ENCODE measurements at places on chromosomes 4 and X. TPM values are rescaled to one million over a fixed set of nuclear protein-coding genes. Genes with fewer than 3 reads are reported as not detected.

CLIC2 gene
- 14.4 TPM for polyA plus RNA-seq

SATL1 gene
- not detected for polyA plus RNA-seq

TMEM144 gene
- 2.1 TPM for polyA plus RNA-seq

CENPC gene
- 8.6 TPM for polyA plus RNA-seq

PPBP gene
- polyA plus RNA-seq: 0.18 TPM

CORIN gene
- polyA plus RNA-seq: 8.6 TPM

ZNF711 gene
- polyA plus RNA-seq: 7.4 TPM

BOD1L1 gene
- polyA plus RNA-seq: 19.0 TPM

FATE1 gene
- 0.13 TPM for polyA plus RNA-seq

IGFBP7 gene
- 1,554 TPM for polyA plus RNA-seq

NAA11 gene
- polyA plus RNA-seq: not detected

CCSER1 gene
- 1.4 TPM for polyA plus RNA-seq

NWD2 gene
- 0.05 TPM for polyA plus RNA-seq

GPRASP1 gene
- 21.5 TPM for polyA plus RNA-seq

UGT8 gene
- polyA plus RNA-seq: 0.16 TPM

MAGEA2 gene
- not detected for polyA plus RNA-seq

RNF212 gene
- 4.2 TPM for polyA plus RNA-seq

TBC1D19 gene
- 7.2 TPM for polyA plus RNA-seq

CCKAR gene
- polyA plus RNA-seq: not detected

IQCM gene
- polyA plus RNA-seq: not detected

PLA2G12A gene
- polyA plus RNA-seq: 22.7 TPM

UGT2B17 gene
- polyA plus RNA-seq: not detected

TEX13B gene
- polyA plus RNA-seq: not detected

PPP1R3F gene
- 9.8 TPM for polyA plus RNA-seq
